ENCODE measurements at places on chromosomes 5 and 9.

DNA sequence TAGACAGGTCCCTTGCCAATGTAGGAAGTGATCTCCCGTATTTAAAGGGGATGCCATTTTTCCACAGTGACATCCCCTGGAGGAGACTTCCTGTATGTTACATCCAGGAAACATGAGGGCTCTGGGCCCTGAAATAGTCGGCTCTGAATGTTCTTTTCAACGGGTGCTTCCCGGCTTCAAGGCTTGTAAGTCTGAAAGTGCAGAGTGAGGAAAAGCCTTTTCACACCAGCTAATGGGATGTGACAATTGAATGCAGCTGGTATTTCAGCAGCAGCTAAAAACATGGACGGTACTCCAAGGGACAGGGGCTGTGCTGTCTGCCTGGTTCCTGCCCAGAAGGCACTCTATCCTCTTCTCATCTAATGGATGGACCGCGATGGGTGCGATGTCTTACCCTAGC is 1.4 kb downstream of the IL9 start:
- H3K4me3 ChIP-seq, result no peak overlapping the region
- no peaks in the 10 kb centered on the region for H3K27me3 ChIP-seq
- H3K36me3 ChIP-seq, result no peaks in the 10 kb centered on the region
- peak; percentile 12 for DNase-seq
- H3K27ac ChIP-seq, result no peak overlapping the region
- H3K4me1 ChIP-seq, result no peaks in the 10 kb centered on the region

GRCh38 chr9:127778280-127779135 is at the start of gene SH2D3C:
SH2D3C (minus strand) TSS chr9:127778666; CDS start chr9:127778627, 39 bp downstream.
- H3K4me1 ChIP-seq, result no peaks in the 10 kb centered on the region
- no peak within 1 kb of the TSS for H3K4me3 ChIP-seq
- H3K36me3 ChIP-seq, result no peaks in the 10 kb centered on the region
- H3K27ac ChIP-seq, result peak within 1 kb of the TSS; percentile 80

- no peaks in the 10 kb centered on the region for H3K36me3 ChIP-seq
- DNase-seq, result no peak
- H3K4me1 ChIP-seq, result peaks cover 5% of the 10 kb centered on the region
- no peak overlapping the region for H3K27ac ChIP-seq
- no peak overlapping the region for H3K4me3 ChIP-seq
Observed at GRCh38 chr9:137234055-137234697, 3.5 kb downstream of the SLC34A3 start.

DNA sequence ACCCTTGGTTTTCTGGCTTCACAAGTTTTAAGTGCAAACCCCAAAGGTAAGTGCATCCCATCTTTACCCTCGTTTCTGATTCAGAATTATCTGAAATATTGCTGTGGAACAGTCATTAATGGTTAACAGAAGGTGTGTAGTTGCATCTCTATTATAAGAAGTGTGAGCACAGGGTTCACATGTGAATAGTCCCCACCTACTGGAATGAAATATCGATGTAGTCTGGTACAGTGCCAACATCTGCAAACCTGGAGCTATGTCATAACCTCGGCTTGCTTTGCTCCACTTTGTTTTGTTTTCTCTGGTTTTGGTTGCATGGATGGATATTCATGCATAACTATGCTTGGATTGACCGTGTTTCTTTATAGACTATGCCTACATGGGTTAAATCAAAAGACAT is 12.6 kb downstream of the HTR4 start:
- peaks cover 4% of the 10 kb centered on the region for H3K4me1 ChIP-seq
- no peak overlapping the region for H3K4me3 ChIP-seq
- H3K27me3 ChIP-seq, result no peaks in the 10 kb centered on the region
- H3K27ac ChIP-seq, result no peak overlapping the region

- H3K27me3 ChIP-seq, result no peaks in the 10 kb centered on the region
- DNase-seq, result no peak
- H3K27ac ChIP-seq, result no peak overlapping the region
- H3K4me3 ChIP-seq, result no peak overlapping the region
Observed at GRCh38 chr9:6428940-6429889, 16.2 kb downstream of the UHRF2 start.

DNA sequence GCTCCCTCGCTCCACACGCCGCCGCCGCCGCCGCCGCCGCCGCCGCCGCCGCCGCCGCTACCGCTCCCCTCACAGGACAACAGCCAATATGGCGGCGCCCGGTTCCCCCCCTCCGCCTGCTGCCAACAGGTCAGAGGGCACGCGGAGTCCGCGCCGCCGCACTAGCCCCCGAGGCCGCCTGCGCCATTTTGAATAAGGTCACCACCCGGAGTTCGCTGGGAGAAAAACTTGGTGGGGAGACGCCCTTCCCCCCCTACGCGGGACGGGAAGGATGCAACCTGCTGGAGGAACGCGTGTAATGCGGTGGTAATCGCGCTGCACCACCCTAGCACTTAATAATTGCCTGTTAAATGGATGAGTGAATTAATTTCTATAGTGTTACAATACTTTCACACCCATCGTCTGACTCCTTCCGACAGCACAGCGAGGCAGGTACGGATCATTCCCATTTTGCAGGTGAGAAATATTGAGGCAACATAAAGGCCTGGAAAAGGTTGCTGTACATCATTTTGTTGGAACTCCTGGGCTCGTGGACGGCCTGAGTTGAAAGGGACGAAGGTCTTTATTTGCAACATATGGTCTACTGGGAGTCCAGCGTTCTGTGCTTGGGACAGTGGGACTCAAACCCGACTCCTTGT is at the start of gene FAM193B:
FAM193B (minus strand) TSS at position 90 of the 638 bp plus-strand sequence. CDS start 105 bp downstream, outside the sequence.
- H3K4me1 ChIP-seq, result peaks cover 20% of the 10 kb centered on the region
- no peaks in the 10 kb centered on the region for H3K27me3 ChIP-seq
- DNase-seq, result peak; percentile 98
- peaks cover 4% of the 10 kb centered on the region for H3K36me3 ChIP-seq
- peak within 1 kb of the TSS; percentile 77 for H3K27ac ChIP-seq

GRCh38 chr5:144028058-144028457 is 142.4 kb downstream of the YIPF5 start:
- no peaks in the 10 kb centered on the region for H3K36me3 ChIP-seq
- no peak overlapping the region for H3K4me3 ChIP-seq
- H3K27me3 ChIP-seq, result no peaks in the 10 kb centered on the region
- no peak for DNase-seq

Measured in liver (tissue), 10 donors.